ENCODE measurements at places on chromosomes 5 and 9. TPM values are rescaled to one million over a fixed set of nuclear protein-coding genes. Genes with fewer than 3 reads are reported as not detected.

GRCh38 chr9:124857533-124858162 lies 4.1 kb downstream of the RPL35 start:
- H3K27ac ChIP-seq, result peak overlapping the region; percentile 8
- H3K4me1 ChIP-seq, result peaks cover 51% of the 10 kb centered on the region
- no peak for DNase-seq

DNA sequence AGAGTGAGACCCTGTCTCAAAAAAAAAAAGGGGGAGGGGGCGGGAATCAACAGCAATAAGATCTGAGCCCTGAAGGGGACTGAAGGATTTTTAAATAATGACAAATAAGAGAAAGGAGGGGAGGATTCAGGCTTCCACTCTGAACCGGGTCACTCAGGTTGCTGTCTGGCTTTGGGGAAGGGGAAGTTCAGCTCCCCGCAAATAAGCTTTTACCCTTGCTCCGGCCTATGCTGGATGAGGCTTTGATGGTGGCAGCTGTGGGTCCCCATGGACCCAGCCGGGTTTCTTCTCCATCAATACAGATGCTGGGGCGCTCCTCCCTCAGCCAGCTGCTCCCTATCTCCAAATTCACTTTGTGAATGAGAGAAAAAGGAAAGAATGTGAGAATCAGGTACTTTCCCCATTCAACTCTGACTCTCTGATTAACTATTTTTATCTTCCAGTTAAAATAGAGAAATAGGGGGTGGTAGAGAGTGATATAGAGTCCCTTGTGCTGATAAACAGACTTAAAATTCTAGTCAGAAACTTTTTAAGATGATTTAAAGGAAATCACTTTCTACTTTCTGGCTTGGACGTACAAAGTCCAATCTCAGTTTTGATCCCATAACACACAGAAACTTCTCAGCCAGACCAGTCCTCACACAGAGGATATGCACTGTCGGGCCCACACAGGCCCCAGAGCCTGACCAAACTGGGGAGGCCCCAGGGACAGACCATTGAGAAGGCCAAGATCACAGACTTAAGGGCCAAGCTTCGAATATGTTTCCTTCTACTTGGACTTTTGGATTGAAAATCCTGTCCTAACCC lies 39.6 kb downstream of the C5orf15 start:
- peak; percentile 21 for DNase-seq
- H3K27me3 ChIP-seq, result no peaks in the 10 kb centered on the region
- H3K4me1 ChIP-seq, result peaks cover 47% of the 10 kb centered on the region
- peak overlapping the region; percentile 80 for H3K4me3 ChIP-seq
- no peaks in the 10 kb centered on the region for H3K36me3 ChIP-seq

GRCh38 chr9:130128733-130129431 lies 43.3 kb upstream of the NCS1 start:
- peak overlapping the region; percentile 99 for H3K27ac ChIP-seq
- peak overlapping the region; percentile 71 for H3K4me3 ChIP-seq
- no peaks in the 10 kb centered on the region for H3K27me3 ChIP-seq
- peak; percentile 76 for DNase-seq

DNA sequence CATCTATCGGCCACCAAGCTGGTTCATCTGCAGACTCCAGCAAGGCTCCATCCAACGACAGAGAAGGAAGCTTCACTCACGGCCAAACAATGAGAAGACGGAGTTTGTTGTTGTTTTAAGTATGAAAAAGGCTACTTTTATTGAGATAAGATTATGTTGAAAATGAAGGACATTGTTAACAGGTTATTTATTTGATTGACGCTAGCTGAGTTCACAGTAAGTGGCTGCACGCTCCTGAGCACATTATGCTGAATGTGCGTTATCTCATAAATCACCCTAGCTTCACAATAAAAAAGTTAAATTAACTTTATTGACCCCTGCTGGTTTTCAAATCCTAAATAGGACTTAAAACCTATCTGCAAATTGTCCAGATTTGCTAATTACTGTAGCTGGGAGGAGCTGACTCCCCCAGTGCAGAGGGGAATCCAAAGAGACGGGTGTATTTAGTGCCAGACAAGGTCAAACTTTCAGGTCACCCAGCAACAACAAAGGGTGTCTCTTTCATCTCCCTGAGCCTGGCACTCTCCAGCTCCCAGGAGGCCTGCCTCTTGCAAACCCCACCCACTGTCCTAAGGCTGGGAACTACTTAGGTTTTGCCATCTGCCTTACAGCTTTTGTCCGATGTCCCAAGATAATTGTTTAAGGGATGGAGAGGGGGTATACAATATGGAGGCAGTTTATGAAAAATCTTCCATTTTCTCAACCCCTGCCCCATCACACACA lies 129.2 kb downstream of the ZDHHC21 start:
- peaks cover 8% of the 10 kb centered on the region for H3K4me1 ChIP-seq
- peaks cover 4% of the 10 kb centered on the region for H3K27me3 ChIP-seq
- H3K27ac ChIP-seq, result no peak overlapping the region
- H3K36me3 ChIP-seq, result no peaks in the 10 kb centered on the region
- DNase-seq, result no peak
- H3K4me3 ChIP-seq, result no peak overlapping the region

GRCh38 chr5:81226949-81227348 lies 6.2 kb upstream of the CKMT2 start:
- peaks cover under 1% of the 10 kb centered on the region for H3K27me3 ChIP-seq
- H3K36me3 ChIP-seq, result peaks cover 2% of the 10 kb centered on the region

DNA sequence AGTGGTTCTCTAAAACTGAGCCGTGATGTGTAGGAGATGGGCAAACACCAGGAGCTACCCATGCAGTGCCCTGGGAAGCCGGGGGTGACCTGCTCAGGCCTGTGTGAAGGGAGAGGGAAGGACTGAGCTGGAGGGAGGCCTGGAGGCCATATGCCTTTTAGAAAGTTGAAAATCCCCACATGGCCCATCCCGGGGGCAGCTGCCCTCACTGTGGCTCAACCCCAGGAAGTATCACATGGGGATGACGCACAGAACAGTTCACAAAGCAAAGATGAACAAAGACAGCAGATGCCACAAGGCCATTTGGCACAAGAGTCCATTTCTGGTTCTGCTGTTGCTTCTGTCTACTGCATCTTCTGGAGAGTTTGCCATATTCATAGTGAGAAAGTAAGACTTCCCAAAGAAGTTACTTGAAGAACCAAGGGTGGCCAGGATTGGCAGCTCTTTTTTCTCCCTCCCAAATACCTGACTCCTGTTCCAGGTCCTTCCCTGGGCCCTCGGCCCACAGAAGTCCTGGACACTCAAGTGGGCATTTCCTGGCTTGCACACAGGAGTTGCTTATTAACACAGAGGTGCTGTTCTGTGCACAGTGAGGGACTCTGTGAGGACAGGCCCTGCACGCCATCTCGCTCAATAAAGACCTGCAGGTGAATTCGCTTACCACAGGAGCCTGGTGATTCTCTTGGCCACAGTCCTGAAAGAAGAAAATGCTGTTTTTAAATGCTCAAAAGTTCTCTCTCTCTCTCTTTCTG lies 25.1 kb downstream of the ACSL6 start:
- H3K27me3 ChIP-seq, result no peaks in the 10 kb centered on the region
- no peak for DNase-seq
- H3K4me1 ChIP-seq, result no peaks in the 10 kb centered on the region
- H3K36me3 ChIP-seq, result no peaks in the 10 kb centered on the region

CAPSL gene
- total RNA-seq, result 1.8 TPM

TRPM3 gene
- 0.02 TPM for total RNA-seq

IFNK gene
- total RNA-seq, result 0.24 TPM

GRCh38 chr5:135715267-135716055 lies 119.0 kb upstream of the SLC25A48 start:
- H3K4me1 ChIP-seq, result no peaks in the 10 kb centered on the region
- no peaks in the 10 kb centered on the region for H3K36me3 ChIP-seq
- no peak for DNase-seq
- no peak overlapping the region for H3K4me3 ChIP-seq
- no peak overlapping the region for H3K27ac ChIP-seq
- peaks cover 5% of the 10 kb centered on the region for H3K27me3 ChIP-seq

DNA sequence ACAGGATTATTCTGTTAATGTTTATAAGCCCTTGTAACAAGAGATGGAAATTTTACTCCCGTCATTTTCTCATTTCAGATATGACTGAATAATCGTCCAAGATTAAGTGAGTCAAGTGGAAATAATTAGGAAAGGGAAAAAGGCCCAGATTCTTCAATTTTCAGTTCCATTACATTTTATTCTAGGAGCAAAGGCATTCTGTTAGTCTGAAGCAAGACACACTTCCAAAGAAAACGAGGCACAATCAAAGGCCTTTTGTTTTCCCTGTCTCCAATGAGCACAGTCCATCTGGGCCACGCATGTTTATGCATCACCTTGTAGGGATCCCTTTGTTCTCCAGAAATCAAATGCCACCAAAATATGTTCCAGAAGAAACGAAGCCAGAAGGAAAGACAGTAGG lies 382.9 kb upstream of the RFX3 start:
- no peak overlapping the region for H3K27ac ChIP-seq
- no peak for DNase-seq
- H3K27me3 ChIP-seq, result no peaks in the 10 kb centered on the region

FNIP1 gene
- total RNA-seq, result 17.8 TPM

PAEP gene
- total RNA-seq, result not detected

- no peaks in the 10 kb centered on the region for H3K27me3 ChIP-seq
- H3K36me3 ChIP-seq, result peaks cover 60% of the 10 kb centered on the region
- H3K4me1 ChIP-seq, result peaks cover 65% of the 10 kb centered on the region
- H3K4me3 ChIP-seq, result peak overlapping the region; percentile 97
- peak overlapping the region; percentile 100 for H3K27ac ChIP-seq
These were observed 4.1 kb downstream of the AKNA start for GRCh38 chr9:114383521-114384231.

IL5 gene
- not detected for total RNA-seq

Measured in activated naive CD4-positive, alpha-beta T cell treated with anti-CD3 and anti-CD28 coated beads for 36 hours (primary cell).